ENCODE measurements at places on chromosomes 12 and 14.

- no peak for DNase-seq
Observed at GRCh38 chr12:56321027-56321426, 5.2 kb upstream of the CNPY2 start.

DNA sequence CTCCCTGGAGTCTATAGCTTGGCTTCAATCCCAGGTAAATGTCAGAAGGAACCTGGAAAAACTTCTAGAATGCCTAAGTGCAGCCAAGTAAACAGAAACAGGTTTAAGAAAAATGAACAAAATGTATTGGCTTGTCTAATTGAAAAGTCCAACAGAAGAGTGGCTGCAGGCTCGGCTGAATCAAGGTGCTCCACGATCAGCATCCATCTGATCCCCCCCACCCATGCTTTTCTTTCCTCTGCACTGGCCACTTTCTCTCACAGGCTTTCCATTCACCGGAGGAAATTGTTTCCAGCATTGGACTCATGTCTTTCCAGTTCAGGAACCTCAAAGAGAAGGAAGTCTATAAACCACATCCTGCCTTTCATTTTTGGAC is 42.0 kb upstream of the C14orf180 start:
- DNase-seq = no peak

- DNase-seq = no peak
Observed at GRCh38 chr14:30573226-30573814, 14.4 kb downstream of the G2E3 start.

- DNase-seq = no peak
Observed at GRCh38 chr12:5032821-5033220, 10.9 kb upstream of the KCNA5 start.

- DNase-seq = peak; percentile 14
Observed at GRCh38 chr12:12441843-12442461, 85.1 kb downstream of the BORCS5 start.

Measured in activated CD8-positive, alpha-beta memory T cell treated with anti-CD3 and anti-CD28 coated beads for 4 hours (primary cell).